Naive thymus-derived CD8-positive, alpha-beta T cell (primary cell): ENCODE measurements at places on chromosomes 1 and 21. TPM values are rescaled to one million over a fixed set of nuclear protein-coding genes. Genes with fewer than 3 reads are reported as not detected.
A peak's percentile ranks its signal among the peaks of the same experiment; 100 is the strongest.

KRTAP19-1 gene
- not detected for total RNA-seq

MYOC gene
- total RNA-seq = not detected

HSF2BP gene
- total RNA-seq = 0.68 TPM

CBR3 gene
- 5.3 TPM for total RNA-seq

PODN gene
- not detected for total RNA-seq

CKS1B gene
- 11.7 TPM for total RNA-seq

GIPC2 gene
- 0.26 TPM for total RNA-seq

DCST2 gene
- 1.1 TPM for total RNA-seq

DNA sequence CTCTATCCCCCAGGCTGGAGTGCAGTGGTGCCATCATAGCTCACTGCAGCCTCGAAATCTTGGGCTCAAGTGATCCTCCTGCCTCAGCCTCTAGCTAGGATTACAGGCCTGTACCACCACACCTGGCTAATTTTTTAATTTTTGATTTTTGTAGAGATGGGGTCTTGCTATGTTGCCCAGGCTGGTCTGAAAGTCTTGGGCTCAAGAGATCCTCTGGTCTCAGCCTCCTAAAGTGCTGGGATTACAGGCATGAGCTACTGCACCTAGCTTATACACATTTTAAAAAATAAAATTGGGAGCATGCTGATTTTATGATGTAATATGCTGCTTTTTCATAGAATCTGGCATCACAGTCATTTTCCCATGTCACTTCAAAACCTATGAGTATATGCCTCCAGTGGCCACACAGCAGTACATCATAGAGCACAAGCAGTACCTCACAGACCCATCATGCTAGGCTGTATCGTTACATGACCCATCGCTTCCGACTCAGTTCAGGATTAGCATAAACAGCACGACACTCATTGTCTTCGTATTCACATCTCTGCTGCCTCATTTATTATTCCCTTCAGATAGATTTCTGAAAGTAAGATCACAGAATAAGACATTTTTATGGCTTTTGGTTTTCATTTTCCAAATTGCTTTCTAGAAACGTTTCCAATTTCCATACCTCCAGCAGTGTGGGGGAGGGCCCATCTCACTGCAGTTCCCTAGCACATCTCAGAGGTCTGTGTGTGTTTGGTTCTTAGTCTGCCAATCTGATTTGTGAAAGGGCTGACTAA, 35.9 kb upstream of the CCSAP start:
- no peaks in the 10 kb centered on the region for H3K36me3 ChIP-seq
- no peak for DNase-seq
- no peaks in the 10 kb centered on the region for H3K4me1 ChIP-seq
- no peak overlapping the region for H3K4me3 ChIP-seq
- no peak overlapping the region for H3K27ac ChIP-seq

DNA sequence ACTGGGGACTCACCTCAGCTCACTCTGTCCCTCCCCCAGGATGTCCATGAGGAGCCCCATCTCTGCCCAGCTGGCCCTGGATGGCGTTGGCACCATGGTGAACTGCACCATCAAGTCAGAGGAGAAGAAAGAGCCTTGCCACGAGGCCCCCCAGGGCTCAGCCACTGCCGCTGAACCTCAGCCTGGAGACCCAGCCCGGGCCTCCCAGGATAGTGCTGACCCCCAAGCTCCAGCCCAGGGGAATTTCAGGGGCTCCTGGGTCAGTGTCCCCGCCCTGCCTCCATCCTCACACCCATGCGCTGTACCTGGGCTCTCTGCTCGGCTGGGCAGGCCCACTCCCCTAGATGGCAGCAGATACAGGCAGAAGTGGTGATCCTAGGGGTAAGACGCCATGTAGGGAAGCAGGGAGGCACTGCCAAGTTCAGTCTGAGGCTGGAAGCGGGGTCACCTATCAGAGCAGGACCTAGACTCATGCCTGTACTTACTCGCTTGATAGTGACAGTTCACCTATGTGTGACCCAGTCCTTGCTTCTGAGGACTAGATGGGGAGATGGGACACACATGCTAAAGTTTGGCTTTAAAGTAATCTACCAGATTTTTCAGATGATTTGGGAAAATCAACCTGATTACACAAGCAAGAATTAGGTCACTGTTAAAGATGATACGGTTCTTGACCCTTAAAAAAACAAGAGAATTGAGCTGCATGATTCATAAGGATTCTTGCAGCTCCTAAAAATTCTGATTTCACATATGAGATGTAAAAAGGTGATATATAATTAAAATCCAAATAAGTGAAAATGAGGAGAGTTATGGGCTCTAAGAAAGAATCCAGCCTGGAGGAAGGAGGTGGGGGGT, 38.7 kb downstream of the ETNK2 start:
- peaks cover 4% of the 10 kb centered on the region for H3K4me1 ChIP-seq
- H3K27me3 ChIP-seq = no peaks in the 10 kb centered on the region
- no peaks in the 10 kb centered on the region for H3K36me3 ChIP-seq
- no peak overlapping the region for H3K27ac ChIP-seq

- DNase-seq = peak; percentile 27
- no peaks in the 10 kb centered on the region for H3K4me1 ChIP-seq
- H3K4me3 ChIP-seq = no peak overlapping the region
- no peak overlapping the region for H3K27ac ChIP-seq
- H3K36me3 ChIP-seq = no peaks in the 10 kb centered on the region
Observed at GRCh38 chr1:243325305-243325890, 69.6 kb downstream of the SDCCAG8 start.

- no peak for DNase-seq
- H3K4me3 ChIP-seq = no peak overlapping the region
- no peaks in the 10 kb centered on the region for H3K27me3 ChIP-seq
- H3K4me1 ChIP-seq = peaks cover 7% of the 10 kb centered on the region
- no peak overlapping the region for H3K27ac ChIP-seq
- no peaks in the 10 kb centered on the region for H3K36me3 ChIP-seq
Observed at GRCh38 chr1:1026599-1027413, 6.9 kb downstream of the AGRN start.

DNA sequence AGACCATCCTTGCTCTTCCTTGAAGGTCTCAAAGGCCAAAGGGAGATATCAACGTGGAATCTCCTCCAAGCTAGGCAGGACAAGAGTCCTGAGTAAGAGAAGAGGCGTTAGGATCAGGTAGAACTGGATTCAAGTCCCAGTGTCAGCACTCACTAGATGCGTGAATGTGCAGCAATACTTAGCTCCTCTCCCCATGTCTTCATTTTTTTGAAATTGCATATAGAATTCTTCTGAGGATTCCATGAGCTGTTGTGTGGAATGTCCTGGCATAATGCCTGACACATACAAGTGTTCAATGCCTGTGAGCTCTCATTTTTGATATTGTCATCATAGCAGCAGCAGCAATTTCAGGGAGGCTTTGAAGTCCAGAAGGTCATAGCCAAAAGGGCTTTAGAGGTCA, 333.2 kb downstream of the KCNH1 start:
- no peak overlapping the region for H3K27ac ChIP-seq
- peaks cover 24% of the 10 kb centered on the region for H3K27me3 ChIP-seq
- DNase-seq = no peak
- no peak overlapping the region for H3K4me3 ChIP-seq

DNA sequence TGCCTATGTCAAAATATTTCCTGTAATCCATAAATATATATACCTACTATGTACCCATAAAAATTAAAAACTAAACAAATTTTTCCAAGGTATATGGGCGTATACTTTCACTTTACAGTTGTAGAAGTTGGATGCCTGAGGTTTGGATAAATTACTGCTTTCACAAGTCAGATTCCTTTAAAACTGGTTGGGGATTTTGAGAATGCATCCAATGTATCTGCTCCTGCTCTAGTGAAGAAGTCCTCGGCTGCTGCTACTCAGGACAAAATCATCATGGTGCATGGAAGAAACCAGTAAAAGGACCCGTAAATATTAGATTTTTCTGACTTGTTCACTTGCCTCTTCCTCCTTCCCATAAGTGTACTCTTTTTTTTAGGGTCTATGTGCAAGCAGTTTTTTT, 841.1 kb downstream of the USP25 start:
- H3K4me1 ChIP-seq = no peaks in the 10 kb centered on the region
- H3K36me3 ChIP-seq = no peaks in the 10 kb centered on the region
- DNase-seq = no peak
- no peak overlapping the region for H3K27ac ChIP-seq
- no peak overlapping the region for H3K4me3 ChIP-seq
- no peaks in the 10 kb centered on the region for H3K27me3 ChIP-seq

DNA sequence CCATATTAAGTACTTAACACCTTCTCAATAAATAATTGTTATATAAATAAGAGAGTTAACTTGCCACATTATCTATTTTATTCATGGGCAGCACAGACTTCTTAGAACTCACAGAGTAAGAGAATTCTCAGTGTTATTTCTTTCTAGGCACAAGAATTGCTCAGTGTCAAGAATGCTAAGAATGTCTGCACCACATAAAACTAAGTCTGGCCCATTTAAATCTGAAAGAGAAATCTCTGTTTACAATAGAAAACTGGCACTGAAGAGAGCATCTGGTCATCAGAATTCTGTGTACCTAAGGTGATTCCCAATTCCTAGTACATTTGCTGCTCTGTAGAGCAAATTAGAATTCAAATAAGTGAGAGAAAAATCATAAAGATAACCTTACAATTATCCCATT, 3.8 kb downstream of the OR10K2 start:
- H3K4me3 ChIP-seq = no peak overlapping the region
- H3K36me3 ChIP-seq = no peaks in the 10 kb centered on the region
- H3K27me3 ChIP-seq = no peaks in the 10 kb centered on the region
- no peak overlapping the region for H3K27ac ChIP-seq
- no peak for DNase-seq

- DNase-seq = no peak
- no peak overlapping the region for H3K27ac ChIP-seq
- H3K27me3 ChIP-seq = no peaks in the 10 kb centered on the region
- no peaks in the 10 kb centered on the region for H3K4me1 ChIP-seq
- H3K4me3 ChIP-seq = no peak overlapping the region
Observed at GRCh38 chr1:184160236-184160635, 108.7 kb downstream of the TSEN15 start.

GRCh38 chr1:214678386-214678785, 75.4 kb downstream of the CENPF start:
- H3K36me3 ChIP-seq = peaks cover 2% of the 10 kb centered on the region
- H3K27me3 ChIP-seq = peaks cover 5% of the 10 kb centered on the region
- H3K4me3 ChIP-seq = no peak overlapping the region

DNA sequence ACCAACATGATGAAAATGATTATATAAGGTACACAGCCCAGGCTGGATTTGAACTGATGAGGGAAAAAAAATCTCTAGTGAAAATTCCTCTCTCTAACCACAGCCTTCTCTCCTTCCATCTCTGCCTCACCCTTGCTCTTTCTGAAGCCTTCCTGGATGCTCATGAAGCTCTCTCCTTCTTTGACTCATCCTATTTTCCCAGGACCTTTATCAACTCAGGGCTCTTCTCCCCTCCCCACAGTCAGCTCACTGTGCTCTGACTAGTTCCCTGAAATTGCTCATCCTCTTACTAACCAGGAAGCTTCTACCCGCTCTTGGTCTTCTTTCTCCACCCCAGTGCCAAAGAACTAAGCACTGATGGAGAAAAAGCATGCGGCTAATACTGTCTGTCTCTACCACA, 46.4 kb upstream of the ERG start:
- peaks cover 4% of the 10 kb centered on the region for H3K27me3 ChIP-seq
- H3K27ac ChIP-seq = no peak overlapping the region
- no peak overlapping the region for H3K4me3 ChIP-seq
- H3K4me1 ChIP-seq = no peaks in the 10 kb centered on the region
- no peak for DNase-seq

GRCh38 chr21:15330872-15331271, 266.1 kb upstream of the NRIP1 start:
- no peaks in the 10 kb centered on the region for H3K36me3 ChIP-seq
- no peak overlapping the region for H3K4me3 ChIP-seq
- H3K27me3 ChIP-seq = no peaks in the 10 kb centered on the region
- H3K4me1 ChIP-seq = no peaks in the 10 kb centered on the region
